ENCODE measurements at places on chromosomes 11 and 22. TPM values are rescaled to one million over a fixed set of nuclear protein-coding genes. Genes with fewer than 3 reads are reported as not detected.

- no peak for DNase-seq
Observed at GRCh38 chr11:1876361-1877063, 15.2 kb downstream of the PRR33 start.

- no peak for DNase-seq
Observed at GRCh38 chr22:29457730-29458129, 19.3 kb downstream of the RFPL1 start.

- DNase-seq, result no peak
Observed at GRCh38 chr11:127252321-127252720, 251.8 kb upstream of the KIRREL3 start.

DNA sequence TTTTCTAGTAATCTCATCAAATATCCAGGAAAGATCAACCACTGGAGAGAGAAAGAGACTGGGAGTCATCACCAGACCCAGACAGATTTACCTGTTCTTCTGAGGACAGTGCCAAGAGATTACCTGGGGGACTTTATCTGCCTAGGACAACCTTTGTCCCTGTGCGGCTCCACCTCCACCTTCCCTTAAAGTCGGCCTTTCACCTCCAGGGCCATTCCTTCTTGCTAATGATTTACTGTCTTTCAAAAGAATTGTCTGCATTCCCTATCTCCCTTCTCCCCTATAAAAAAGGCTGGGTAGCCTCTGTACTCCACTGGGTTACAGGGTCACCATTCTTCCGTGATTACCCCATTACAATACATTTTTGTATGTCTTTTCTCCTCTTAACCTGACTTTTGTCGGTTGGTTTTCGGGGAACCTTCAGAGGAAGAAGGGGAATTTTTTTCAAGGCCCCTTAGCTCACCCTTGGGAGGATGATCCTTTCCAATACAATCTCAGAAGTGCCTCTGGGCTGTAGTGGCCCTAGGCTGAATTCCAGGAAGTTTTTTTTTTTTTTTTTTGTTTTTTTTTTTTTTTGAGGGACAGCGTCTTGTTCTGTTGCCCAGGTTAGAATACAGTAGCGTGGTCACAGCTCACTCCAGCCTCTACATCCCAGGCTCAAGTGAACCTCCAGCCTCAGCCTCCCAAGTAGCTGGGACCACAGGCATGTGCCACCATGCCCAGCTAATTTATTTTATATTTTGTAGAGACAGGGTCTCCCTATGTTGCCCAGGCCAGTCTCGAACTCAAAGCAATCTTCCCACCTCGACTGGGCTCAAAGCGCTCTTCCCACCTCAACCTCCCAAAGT is 1.5 kb upstream of the HMOX1 start:
- DNase-seq, result no peak

The NLRP10 gene
- not detected for total RNA-seq

DNA sequence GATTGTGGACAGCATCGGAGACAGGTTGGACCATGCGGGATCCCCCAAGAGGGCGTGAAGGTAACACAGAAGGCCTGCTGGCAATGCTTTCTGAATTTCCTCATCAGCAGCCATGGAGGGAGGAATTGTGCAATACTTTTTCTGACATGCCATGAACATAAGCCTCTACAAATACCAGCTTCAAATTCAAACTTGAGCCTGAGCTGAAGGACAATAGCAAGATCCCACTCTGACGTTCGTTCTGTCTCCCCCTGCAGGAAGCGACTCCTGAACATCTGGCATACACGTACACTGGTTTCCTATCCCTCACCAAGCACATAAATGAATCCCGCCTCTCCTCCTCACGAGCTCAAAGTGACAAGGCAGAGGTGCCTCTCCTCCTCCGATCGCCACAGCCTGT is 312.2 kb downstream of the BRD1 start:
- no peak for DNase-seq

DNA sequence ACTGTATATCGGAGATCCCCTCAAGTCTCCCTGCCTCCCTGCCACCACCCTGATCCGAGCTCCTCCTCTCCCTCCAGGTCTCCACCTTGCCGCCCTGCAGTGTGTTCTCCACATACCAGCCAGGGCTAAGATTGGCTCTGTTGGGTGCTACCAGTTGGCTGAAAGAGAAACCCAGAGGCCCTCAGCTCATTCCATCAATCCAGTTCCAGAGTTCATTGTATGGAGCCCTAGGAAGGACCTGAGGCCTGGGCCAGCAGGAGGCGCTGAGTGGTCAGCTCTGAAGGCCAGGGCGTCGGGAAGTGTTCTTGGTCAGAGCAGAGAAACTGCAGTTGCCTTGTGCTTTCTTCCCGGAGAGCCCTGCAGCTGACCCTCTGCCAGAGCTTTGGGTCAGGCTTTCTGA is 2.2 kb upstream of the TOP3B start:
- no peak for DNase-seq

DNA sequence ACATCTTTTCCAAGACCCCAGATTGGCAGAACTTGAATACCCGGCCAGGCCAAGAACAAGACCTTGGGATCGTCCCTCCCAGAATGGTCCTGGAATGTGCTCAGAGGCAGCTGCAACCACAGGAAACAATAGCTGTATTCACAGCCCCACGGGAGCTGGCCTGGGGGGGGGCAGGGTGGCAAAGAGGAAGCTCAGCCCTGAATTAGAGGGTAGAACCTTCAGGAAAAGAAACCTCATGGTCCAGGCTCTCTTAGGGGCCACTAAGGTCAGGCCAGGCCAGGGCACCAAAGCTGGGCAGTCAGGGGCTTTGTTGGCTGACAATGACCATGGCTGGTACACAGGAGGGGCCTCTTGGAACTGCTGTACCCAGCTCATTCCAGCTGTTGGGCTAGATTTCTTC is 17.3 kb downstream of the RPL27A start:
- DNase-seq, result no peak

The FOXRED2 gene
- total RNA-seq, result 3.7 TPM

GRCh38 chr22:45799291-45799690 is 127.7 kb downstream of the ATXN10 start:
- no peak for DNase-seq

The PATE1 gene
- not detected for total RNA-seq
